ENCODE measurements at places on chromosomes 12 and 14. TPM values are rescaled to one million over a fixed set of nuclear protein-coding genes. Genes with fewer than 3 reads are reported as not detected.

SMOC1 gene
- total RNA-seq, result not detected

CPNE8 gene
- 6.1 TPM for total RNA-seq

REM2 gene
- 8.1 TPM for total RNA-seq

RHNO1 gene
- 9.4 TPM for total RNA-seq

RFX4 gene
- not detected for total RNA-seq

TSPAN8 gene
- not detected for total RNA-seq

PIANP gene
- not detected for total RNA-seq

PMCH gene
- total RNA-seq, result not detected

CCDC196 gene
- total RNA-seq, result not detected

CABP1 gene
- not detected for total RNA-seq

BRMS1L gene
- 5.1 TPM for total RNA-seq

RASSF9 gene
- total RNA-seq, result not detected

RNASE3 gene
- total RNA-seq, result not detected

GRCh38 chr14:102525219-102525928, 15.8 kb upstream of the ANKRD9 start:
- H3K27ac ChIP-seq, result peak overlapping the region; percentile 56
- DNase-seq, result peak; percentile 81
- H3K4me3 ChIP-seq, result peak overlapping the region; percentile 44
- no peaks in the 10 kb centered on the region for H3K27me3 ChIP-seq

GRCh38 chr12:25051171-25051570, 102.3 kb upstream of the BCAT1 start:
- H3K4me1 ChIP-seq, result peaks cover 10% of the 10 kb centered on the region
- no peaks in the 10 kb centered on the region for H3K36me3 ChIP-seq
- H3K4me3 ChIP-seq, result peak overlapping the region; percentile 71
- no peaks in the 10 kb centered on the region for H3K27me3 ChIP-seq
- peak overlapping the region; percentile 92 for H3K27ac ChIP-seq

DNA sequence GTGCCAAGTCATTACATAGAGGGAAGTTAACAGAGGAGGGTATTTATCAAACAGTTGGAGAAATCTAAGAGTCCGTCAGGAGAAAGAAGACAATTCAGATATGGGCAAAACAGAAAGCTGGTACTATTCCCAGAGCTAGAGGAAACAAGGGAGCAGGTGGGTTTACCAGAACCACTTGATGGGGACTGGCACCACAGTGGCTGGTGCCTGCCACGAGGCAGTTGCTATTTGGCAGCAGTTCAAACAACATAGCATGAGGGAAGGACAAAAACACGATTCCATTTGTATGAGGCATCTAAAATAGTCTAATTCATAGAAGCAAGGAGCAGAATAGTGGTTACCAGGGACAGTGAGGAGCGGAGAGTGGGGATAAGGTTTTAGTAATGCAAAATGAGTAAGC, 24.6 kb upstream of the KLRD1 start:
- peaks cover 45% of the 10 kb centered on the region for H3K4me1 ChIP-seq
- peak overlapping the region; percentile 53 for H3K27ac ChIP-seq
- no peak overlapping the region for H3K4me3 ChIP-seq
- no peaks in the 10 kb centered on the region for H3K36me3 ChIP-seq
- H3K27me3 ChIP-seq, result no peaks in the 10 kb centered on the region

DNA sequence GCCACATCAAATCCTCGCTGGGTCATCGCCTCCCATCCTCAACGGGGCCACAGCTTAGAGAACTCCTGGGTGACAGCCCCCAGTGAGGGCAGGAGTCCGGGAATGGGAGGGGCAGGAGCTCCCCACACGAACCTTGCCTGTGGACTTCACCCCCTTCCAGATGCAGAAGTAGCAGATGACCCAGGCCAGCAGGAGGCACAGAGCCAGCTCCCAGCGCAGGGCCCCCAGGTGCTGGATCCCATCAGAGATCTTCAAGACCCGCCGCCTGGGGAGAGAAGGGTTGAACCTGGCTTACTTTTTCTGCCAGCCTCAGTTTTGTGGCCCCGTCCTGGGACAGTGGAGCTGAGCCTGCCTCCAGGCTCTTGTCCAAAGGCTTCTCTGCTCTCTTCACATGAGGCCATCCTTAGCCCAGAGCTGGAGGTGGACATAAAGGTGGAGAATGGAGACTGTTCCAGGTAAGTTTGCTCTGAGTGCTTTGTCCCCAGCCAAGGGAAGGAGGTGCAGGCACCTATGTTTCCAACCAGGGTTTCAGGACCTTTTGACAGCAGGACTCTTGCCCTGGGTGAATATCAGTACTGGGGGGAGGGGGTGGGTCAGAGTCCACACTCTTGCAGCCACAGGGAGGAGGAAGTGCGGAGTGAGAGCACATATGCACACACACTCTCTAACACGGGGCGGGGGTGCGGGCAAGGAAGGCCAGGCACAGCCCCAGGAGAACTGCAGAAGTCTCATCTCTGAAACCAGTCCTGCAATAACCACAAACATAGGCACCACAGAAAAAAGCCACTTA, 23.3 kb upstream of the SLC6A12 start:
- no peaks in the 10 kb centered on the region for H3K27me3 ChIP-seq
- no peak overlapping the region for H3K27ac ChIP-seq
- H3K4me1 ChIP-seq, result no peaks in the 10 kb centered on the region

GRCh38 chr12:93982771-93983315, 165.5 kb upstream of the PLXNC1 start:
- no peaks in the 10 kb centered on the region for H3K36me3 ChIP-seq
- no peak overlapping the region for H3K27ac ChIP-seq
- no peaks in the 10 kb centered on the region for H3K27me3 ChIP-seq
- H3K4me3 ChIP-seq, result no peak overlapping the region
- DNase-seq, result no peak
- H3K4me1 ChIP-seq, result no peaks in the 10 kb centered on the region

DNA sequence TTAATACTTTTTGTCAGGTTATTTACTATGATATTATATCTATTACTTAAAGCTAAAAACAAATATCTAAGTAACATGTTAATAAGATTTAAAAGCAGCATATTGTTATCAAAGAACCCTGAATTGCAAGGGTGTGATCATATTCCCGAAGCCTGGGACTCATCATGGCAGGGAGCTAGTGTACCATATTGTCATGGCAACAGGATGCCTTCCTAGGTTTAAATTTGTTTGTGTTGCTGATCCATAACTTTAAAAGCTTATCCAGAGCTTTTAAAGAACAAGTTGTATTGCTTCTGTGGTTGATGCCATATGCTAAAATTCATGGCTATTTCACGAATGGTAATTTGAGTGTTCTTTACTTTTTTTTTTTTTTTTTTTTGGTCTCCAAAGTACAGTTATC, 500.5 kb downstream of the NAV3 start:
- H3K27ac ChIP-seq, result no peak overlapping the region
- no peaks in the 10 kb centered on the region for H3K27me3 ChIP-seq
- H3K36me3 ChIP-seq, result no peaks in the 10 kb centered on the region

- peaks cover 3% of the 10 kb centered on the region for H3K27me3 ChIP-seq
- H3K27ac ChIP-seq, result no peak overlapping the region
- no peak overlapping the region for H3K4me3 ChIP-seq
- peaks cover 4% of the 10 kb centered on the region for H3K4me1 ChIP-seq
- no peak for DNase-seq
These were observed 5.5 kb upstream of the G2E3 start for GRCh38 chr14:30553311-30553989.

DNA sequence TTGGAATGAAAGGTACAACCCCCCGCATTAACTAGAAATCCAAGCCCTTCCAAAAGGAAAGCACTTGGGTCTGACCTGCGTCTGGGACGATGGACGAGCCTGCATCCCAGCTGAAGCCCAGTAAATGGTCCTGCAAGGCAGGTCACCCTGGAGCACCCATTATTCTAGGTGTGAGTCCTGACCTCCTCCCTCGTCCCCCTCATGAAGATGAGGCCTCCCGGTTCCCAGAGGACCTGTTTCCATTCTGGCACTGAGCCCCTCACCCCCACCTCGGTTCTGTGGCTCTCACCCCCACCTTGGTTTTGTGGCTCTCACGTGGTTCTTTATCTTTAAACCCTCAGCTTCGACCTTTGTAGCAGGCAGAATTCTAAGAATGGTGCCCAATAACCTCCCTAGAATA, 7.3 kb downstream of the IFI27 start:
- H3K4me3 ChIP-seq, result no peak overlapping the region
- peaks cover 3% of the 10 kb centered on the region for H3K4me1 ChIP-seq
- no peak overlapping the region for H3K27ac ChIP-seq
- H3K27me3 ChIP-seq, result no peaks in the 10 kb centered on the region

DNA sequence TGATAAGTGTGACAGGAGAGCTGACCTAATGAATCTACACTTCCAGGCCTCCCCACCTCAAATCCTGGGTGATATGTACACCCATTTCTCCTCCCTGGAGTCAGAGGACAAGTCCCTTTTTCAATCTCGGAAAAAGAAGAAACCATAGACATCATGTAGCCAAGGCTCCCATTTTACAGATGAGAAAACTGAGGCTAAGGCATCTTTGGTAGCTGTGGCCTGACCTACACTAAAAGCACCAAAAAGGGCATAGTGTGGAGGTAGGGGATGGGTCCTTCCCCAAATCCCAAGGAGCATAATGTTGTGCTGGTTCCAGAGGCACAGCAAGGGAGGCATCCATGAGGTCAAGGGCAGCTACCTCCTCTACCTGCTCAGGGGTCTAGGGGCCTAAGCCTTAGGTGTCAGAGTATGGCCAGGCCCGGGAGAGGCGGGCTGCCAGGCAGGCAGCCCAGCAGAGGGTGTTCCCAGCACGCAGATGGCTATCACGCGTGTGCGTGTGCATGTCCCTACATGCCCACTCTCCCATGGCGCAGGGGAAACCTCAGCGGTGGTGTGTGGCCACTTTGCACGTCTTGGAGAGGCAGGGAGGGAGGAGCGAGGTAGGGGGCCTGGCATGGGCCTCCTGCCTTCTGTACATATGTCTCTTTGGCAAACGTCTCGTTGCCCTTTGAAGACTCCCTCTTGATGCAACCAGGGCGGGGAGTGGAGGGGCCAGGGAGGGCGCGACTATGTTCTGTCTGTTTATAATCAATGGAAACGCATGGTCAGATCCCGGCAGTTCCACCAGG, 2.5 kb downstream of the PGF start:
- DNase-seq, result no peak
- peaks cover 10% of the 10 kb centered on the region for H3K4me1 ChIP-seq
- peaks cover 8% of the 10 kb centered on the region for H3K27me3 ChIP-seq
- no peaks in the 10 kb centered on the region for H3K36me3 ChIP-seq
- H3K4me3 ChIP-seq, result no peak overlapping the region
- no peak overlapping the region for H3K27ac ChIP-seq

DNA sequence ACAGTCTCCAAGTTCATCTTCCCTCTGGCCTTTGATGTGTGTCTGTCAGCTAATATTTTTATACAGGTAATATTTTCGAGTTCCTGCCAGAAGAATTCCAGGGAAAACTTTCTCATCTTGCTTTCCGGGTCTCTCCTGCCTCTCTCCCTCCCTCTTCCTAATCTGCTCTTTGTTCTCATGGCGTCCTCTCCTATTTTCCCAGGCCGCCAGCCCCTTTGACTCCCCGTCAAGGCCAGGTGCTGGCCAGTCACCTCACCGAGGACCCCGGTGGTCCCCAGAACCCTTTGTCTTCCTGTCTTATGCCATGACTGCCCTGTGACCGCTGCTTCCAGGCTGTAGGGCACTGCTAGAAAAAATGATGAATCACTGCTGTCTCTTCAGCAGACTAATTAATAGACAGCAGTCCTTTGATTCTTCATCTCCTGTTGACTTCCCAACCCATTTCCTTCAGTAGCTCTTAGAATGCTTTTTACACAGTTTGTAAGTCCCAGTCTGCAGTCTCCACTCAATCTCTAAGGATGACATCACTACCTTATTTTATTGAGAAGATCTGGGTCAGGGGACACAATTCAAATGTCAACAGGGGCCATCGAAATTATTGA, 40.7 kb downstream of the PPFIBP1 start:
- no peaks in the 10 kb centered on the region for H3K4me1 ChIP-seq
- no peak overlapping the region for H3K4me3 ChIP-seq
- no peak overlapping the region for H3K27ac ChIP-seq
- DNase-seq, result no peak

DNA sequence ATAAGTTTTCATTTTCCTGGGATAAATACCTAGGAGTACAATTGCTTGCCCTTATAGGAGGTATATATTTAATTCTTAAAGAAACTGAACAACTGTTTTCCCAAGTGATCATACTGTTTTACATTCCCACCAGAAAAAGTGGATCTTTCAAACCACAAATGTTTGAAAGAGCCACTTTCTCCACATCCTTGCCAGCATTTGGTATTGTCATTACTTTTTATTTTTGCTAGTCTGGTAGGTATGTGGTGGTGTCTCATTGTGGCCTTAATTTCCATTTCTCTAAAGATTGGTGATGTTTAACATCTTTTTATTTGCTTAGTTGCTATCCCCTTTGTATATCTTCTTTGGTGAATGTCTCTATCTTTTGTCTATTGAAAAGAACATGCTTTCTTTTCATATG, 50.6 kb downstream of the CCDC91 start:
- no peak for DNase-seq
- no peak overlapping the region for H3K4me3 ChIP-seq
- H3K27me3 ChIP-seq, result no peaks in the 10 kb centered on the region
- H3K27ac ChIP-seq, result no peak overlapping the region
- no peaks in the 10 kb centered on the region for H3K36me3 ChIP-seq

GRCh38 chr12:104604070-104604994, 147.6 kb downstream of the CHST11 start:
- H3K4me1 ChIP-seq, result peaks cover 26% of the 10 kb centered on the region
- H3K27me3 ChIP-seq, result no peaks in the 10 kb centered on the region
- peak; percentile 64 for DNase-seq
- H3K4me3 ChIP-seq, result no peak overlapping the region
- no peaks in the 10 kb centered on the region for H3K36me3 ChIP-seq

DNA sequence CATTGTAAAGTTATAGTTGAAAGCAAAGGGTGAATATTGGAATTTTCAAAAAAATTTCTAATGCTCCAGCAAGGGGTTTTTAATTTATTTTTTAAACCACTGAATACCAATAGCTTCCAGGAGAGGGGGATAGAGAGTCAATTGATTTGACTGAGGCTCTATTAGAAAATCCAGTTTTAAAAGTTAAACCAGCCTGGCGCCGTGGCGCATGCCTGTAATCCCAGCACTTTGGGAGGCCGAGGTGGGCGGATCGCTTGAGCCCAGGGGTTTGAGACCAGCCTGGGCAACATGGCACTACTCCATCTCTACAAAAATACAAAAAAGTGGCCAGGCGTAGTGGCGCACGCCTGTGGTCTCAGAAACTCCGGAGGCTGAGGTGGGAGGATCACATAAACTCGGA, 150.1 kb downstream of the SLC38A4 start:
- no peaks in the 10 kb centered on the region for H3K4me1 ChIP-seq
- H3K27ac ChIP-seq, result no peak overlapping the region
- H3K36me3 ChIP-seq, result no peaks in the 10 kb centered on the region
- H3K4me3 ChIP-seq, result no peak overlapping the region

- H3K4me1 ChIP-seq, result no peaks in the 10 kb centered on the region
- no peaks in the 10 kb centered on the region for H3K36me3 ChIP-seq
- DNase-seq, result no peak
- H3K27me3 ChIP-seq, result no peaks in the 10 kb centered on the region
These were observed 134.2 kb downstream of the KCNK10 start for GRCh38 chr14:88188745-88189416.

DNA sequence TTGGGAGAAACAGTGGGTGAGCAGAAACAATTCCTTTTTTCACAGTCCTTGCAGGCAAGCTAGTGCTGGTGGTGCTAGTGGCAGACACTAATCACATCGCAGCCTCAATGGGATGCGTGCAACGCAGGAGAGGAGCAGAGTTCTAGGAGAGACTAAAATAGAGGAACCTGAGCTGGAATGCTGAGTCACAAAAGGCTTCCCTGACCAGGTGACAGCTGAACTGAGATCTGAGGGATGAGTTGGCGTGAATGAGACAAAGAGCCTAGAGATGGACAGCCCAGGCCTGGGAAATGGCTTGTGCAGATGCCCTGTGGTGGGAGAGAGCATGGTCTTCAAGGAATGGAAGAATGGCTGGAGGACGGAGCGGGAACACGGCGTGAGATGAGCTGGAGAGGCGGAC, 25.8 kb downstream of the ACADS start:
- H3K4me3 ChIP-seq, result no peak overlapping the region
- no peak for DNase-seq
- no peak overlapping the region for H3K27ac ChIP-seq
- H3K36me3 ChIP-seq, result no peaks in the 10 kb centered on the region

Measured in natural killer cell (primary cell).